ENCODE measurements at places on chromosomes 11 and 22.
A peak's percentile ranks its signal among the peaks of the same experiment; 100 is the strongest.

- DNase-seq = no peak
Measured at GRCh38 chr11:96062134-96062533, 138.2 kb upstream of the MTMR2 start.

- DNase-seq = no peak
Measured at GRCh38 chr11:97982512-97982911, 1038.2 kb upstream of the CNTN5 start.

DNA sequence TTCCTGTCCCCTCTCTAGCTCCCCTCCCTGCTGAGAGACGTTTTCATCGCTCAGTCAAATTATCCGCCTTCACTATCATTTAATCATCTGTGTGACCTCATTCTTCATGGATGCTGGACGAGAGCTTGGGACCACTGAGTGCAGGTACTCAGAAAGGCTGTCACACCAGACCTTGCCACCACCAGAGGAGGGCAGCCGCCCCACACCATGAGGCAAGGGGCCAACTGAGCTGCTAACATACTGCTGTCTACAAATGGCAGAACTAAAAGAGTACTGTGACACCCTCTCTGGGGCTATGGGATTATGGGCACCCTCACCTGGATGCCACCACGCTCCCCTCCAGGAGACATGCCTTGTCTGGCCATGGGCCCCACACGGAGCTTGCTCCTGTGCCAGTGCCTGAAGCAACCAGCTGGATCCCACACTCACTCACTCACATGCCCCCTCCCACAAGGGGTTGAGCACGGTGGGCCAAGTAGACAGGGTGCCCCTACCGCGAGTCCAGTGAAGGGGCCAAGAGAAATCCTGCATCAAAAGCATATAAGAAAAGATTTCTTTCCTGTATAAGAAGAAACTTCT is 670.0 kb upstream of the CCDC90B start:
- DNase-seq = no peak

DNA sequence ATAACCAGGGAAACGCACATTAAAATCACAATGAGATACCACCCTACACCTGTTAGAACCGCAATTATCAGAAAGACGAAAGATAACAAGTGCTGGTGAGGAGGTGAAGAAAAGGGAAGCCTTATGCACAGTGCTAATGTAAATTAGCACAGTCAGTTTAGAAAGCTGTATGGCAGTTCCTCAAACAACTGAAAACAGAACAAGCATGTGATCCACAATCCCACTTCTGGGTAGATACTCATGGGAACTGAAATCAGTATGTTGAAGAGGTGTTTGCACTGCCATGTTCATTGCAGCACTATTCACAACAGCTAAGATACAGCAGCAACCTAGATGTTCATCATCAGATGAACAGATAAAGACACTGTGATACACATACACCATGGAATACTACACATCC is 75.0 kb upstream of the CCND1 start:
- DNase-seq = no peak

GRCh38 chr11:113248702-113249490 is 65.5 kb upstream of the TTC12 start:
- no peak for DNase-seq

- no peak for DNase-seq
Measured at GRCh38 chr11:62569611-62570010, 4.1 kb downstream of the EEF1G start.

DNA sequence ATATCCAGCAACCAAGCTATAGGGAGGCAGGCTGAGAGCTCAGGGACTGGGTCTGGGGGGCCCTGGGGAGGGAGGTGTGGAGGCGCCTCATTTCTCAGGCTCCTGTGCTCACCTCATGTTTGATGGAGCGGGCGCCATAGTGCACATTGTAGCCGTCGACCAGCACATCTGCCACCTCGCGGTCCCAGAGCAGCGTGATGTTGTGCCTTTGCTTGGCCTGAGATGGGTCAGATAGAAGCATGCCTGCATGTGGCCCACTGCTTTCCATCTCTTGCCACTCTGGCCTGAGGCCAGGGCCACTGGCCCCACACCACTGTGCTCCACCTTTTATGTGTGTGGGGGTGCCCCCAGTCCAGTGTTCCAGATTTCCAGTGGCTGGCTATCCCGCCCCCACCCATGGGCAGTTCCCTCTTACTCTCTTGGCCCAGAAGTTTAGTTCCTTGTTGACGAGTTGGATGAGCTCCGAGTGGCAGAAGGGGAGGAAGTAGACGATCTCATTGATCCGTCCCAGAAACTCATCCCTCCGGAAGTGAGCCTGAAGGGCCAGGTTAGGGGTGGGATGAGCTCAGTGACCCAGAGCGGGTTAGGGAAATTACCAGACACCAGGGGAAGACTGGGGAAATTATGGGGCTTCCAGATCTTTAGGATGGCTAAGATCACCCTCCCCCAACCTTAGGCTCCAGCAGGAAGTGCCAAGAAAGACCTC is 50.1 kb upstream of the PHOX2A start:
- no peak for DNase-seq

DNA sequence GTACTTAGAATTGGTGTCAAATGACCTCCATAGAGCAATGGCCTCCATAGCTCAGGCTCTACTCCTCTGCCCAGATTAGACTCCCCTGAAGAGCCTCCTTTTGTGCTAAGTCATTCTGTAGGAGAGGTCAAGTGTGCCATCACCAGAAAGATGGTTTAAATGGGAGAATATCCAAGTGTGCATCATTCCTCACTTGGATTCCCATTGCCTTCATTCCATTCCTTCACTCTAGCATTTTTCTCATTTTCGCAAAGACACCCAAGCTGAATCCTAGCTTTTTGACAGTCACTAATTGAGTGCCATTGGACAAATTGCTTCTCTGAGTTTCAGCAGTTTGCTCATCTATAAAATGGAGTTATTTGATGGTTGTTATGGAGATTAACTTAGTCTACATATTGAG is 16.9 kb downstream of the CLMP start:
- DNase-seq = no peak

DNA sequence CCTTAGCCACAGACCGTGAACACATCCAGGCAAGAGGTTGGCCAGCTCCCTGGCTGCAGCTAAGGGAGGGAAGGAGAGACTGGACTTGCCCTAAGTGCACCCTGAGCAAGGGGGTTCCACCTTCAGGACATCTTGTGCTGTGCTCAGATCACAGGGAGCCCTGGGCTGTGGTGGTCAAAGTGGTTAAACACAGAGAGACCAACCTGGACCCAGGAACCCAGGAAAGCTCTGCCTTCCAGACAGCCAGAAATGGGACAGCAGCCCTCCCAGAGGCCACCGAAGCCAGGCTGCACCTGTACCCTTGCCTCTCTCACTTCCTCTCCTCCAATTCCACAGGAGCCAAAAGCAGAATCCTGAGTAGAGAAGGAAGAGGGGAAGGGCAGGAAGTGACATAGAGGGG is 105.2 kb upstream of the TMEM45B start:
- DNase-seq = no peak

DNA sequence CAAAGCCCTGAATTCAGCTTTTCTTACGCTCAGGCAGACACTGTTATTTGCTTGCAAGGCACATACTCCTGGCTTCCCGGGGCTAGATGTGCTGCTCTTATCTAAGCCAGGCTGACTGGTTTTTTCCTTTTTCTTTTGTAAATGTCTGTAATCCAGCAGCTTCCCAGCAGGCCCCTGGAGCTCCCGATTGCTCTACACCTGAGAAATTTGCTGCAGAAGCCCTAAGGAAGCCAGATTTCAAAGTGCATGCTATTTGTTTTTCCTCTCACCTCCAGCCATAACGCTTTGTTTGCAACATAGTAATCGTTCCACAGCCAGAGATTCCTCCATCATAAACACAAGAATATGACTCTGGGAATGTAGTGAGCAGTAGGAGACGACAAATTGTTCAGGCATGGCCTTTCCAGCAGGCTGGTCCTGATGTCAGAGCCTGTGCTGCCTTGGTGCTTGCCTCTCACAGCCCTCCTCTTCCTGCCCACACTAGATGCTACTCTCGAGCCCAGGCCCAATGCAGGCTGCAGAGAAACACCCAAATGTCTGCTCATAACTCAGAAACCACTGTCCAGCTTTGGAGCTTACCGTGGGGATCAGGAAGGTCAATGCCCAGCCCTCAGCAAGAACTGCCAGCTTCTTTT is 54.7 kb upstream of the SLC6A5 start:
- DNase-seq = no peak

GRCh38 chr11:61337706-61338470 is 4.9 kb downstream of the TKFC start:
- no peak for DNase-seq

DNA sequence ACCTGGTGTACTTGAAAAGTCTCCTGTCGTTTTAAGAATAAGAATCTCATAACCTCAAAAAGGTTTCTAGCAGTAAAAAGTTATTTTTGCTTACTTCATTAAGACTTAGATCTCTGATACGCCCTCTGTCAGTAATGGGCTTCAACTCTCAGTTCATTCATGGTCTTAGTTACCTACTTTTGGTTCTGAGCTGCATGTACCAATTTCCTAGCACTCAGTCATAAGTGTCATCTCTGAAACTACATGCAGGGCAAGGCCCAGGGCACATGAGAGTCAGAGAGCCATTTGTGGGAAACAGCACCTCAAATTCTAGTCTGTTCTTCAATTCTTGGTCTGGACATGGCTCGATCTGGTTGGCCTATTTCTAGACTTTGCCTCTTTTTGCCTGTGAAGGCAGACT is 838.4 kb downstream of the FAM181B start:
- DNase-seq = no peak

DNA sequence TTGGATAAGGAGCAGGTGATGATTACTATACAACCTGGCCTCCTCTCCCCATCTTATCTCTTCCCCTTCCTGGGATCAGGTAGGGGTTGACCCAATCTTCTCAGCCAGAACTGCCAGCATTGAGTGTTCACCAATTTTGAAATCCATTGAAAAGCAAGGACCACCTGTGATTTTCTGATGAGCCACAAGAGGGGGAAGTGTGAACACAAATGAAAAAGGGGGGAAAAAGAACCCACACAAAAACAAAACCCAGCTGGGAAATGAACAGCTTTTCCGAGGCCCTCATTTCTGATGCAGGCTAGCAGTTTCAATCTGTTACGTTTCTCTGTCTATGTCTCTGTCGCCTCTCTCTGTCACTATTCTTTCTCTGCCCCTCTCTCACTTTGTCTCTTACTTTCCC is 161.9 kb downstream of the INSC start:
- DNase-seq = no peak

DNA sequence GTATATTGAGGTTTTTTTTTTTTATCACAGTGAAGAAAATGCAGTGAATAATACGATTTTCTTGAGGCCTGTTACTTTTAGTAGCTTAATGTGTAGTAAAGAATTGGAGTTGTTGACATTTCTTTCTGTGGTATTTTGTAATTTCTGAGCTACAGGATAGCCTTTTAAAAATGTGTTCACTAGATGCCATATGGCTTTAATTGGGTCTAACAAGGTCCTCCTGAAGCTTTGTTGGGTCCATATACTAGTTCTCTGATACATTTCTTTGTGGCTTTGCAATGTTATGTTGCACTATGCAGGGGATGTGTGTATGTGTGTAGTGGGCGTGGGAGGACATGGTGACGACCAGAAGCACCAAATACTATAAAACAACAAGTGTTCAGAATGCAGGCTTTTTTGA is 25.1 kb downstream of the FBXO7 start:
- no peak for DNase-seq

GRCh38 chr11:44989831-44990566 is 39.3 kb upstream of the TP53I11 start:
- peak; percentile 57 for DNase-seq

DNA sequence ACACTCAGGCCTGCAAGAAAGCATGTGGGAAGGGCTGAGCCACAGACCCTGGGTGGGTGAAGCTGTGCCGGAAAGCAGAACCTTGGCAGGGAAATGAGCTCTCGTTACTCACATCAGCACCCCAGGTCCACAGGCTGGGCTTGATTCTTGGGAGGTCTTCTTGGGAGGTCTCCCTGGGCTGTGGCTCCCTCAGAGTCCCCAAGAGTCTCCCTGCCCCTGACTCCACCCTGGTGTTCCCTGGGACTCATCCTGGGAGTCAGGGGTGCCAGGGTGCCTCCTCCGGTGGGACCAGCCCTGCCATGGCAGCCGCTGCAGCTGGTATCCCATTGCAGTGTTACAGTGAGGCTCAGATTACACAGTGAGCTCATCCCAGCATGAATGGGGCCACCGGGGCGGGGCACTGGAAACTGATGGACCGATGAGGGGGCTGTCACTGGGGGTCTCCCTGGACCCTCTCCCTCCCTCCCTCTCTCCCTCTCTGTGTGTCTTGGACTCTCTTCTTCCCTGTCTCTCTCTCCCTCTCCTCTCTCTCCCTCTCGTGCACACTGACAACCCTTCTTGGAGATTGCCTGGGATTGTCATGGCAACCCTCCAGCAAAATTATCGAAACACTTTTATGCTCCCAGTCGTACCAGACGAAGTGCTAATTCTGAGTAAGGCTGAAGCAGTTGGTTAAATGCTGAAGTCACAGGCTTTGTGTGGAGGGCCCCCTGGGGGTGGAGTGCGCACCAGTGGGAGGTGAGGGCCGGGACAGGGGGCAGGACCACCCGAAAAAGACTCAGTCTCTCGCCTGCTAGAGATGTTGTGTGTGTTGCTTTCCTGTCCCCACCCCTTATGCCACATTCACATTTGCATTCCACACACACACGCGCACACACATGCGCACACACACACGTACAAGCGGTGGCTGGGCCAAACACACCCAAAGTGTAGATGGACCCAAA is 8.6 kb upstream of the C11orf96 start:
- no peak for DNase-seq

DNA sequence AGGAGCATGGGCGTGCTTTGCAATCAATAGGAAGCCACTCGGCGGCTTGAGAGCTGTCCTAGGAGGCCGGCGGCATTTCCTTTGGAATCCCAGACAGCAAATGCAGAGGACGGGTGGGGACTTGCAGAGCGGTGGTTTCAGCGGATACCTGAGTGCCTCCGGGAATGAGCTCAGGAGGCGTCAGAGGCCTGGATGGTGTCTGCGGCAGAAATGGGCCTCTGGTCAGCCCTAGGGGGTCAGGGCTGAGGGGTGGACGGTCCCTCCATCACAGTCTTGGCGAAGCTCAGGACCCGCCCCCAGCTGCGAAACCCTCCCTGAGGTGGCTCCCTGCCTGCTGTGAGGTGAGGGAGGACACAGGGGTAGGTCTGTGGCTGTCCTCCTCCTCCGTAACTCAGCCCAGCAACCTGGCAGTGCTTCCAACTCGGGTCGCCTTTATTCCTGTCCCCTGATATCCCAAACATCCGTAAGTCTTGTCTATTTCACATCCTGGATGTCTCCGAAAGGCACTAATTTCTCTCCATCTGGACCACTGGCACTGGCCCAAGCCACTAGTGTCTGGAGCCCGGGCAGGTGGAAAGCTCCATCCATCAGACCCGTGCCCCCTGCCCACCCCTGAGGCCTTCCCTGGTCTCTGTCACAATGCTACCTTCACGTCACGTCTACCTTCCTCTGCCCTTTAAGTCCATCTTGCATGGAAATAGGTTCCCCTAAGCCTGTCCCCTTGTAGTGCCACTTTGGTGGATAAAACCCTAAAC is 686.6 kb downstream of the BRD1 start:
- no peak for DNase-seq

- DNase-seq = no peak
Measured at GRCh38 chr11:9160166-9160565, 68.8 kb upstream of the SCUBE2 start.
